ENCODE measurements at places on chromosomes 3 and 15.

DNA sequence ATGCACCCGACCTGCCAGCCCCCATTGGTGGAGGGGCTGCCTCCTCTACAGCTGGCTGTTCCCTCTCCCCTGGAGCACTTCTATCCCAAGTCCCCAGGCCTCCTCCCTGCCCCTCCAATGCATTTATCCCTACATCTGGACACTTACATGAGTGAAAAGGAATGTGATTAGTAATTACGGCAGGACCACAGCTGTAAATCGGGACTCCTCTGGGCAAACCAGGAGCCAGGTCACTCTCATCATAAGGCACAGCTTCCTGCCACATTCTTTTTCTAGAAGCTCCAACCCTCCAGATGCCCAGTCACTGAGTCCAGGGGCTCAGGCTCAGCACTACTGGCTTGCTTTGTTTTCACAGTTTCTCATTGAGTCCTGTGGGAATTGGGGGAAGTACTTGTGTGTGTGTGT, 54.3 kb downstream of the IL20RB start:
- DNase-seq = no peak

DNA sequence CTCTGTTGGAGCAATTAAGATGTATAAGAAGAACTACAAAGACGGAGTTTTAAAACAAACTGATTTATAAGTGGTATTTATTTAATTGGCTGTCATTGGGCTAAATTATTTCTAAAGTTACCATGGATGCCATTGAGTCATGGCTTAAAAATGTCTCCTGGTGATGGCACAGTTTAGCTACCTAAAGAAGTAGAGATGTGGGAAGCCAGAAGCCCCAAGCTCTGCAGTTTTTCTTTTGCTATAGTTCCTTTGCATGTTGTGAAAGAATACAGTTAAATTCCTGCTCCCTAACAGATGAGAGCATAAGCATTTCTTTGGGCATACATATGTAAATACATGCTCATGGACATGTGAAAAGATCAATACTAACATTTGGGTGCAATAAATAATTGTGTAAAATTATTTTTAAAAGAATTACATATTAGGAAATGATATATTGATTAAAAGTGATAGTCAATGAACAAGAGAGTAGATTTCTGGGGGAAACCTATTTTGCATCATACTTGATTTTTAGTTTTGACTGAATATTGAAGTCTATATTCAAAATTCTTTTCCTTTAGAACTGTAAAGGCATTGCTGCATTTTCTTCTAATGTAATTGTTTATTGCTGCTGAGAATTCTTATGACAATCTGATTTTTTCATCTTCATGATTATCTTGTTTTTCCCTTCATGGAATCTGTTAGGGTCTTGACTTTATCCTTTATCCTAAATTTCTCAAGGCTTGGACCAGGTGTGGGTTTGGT, 2.1 kb downstream of the OPA1 start:
- DNase-seq = no peak

DNA sequence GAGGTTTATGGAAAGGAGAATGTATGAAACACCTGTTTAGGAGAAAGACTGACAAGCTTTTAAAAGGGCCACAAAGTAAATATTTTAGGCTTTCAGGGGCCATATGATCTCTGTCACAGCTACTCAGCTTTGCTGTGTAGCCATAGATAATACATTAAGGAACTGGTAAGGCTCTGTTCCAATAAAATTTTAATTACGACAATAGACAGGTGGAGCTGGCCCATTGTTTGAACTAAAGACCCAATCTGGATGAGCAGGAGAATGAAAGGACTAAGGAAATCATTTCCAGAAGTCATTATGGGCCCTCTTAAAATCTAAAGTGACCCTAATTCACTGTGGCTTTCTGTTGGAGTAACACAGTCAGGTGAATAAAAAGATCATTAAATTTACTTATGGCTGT, 48.5 kb upstream of the SLC12A8 start:
- no peak for DNase-seq

GRCh38 chr3:186782542-186783057, 777 bp upstream of the EIF4A2 start:
- no peak for DNase-seq

- DNase-seq = no peak
These were observed 7.3 kb downstream of the FYCO1 start for GRCh38 chr3:45988362-45988761.

DNA sequence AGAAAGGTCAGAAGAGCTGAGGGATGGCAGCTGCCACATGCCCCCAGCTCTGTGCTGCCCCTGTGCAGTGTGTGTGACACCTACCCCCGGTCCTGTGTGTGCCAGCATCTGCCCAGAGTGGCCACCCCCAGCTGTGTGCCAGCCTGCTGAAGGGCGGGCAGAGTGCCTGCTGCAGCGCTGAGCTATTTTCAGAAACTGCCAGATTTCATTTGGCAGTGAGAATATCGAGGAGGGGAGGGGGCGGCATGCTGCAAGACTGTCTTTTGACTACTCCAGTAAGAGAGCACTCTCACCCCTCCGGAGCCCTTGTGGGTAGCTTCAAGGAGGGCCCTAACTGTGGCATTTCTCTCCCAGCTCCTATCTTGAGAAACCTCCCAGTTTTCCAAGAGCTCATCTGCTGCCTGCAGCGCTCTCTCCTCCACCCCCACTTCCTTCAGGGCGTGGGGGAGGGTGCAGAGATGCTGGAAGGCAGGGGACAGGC, 25.2 kb upstream of the DOCK3 start:
- DNase-seq = no peak

DNA sequence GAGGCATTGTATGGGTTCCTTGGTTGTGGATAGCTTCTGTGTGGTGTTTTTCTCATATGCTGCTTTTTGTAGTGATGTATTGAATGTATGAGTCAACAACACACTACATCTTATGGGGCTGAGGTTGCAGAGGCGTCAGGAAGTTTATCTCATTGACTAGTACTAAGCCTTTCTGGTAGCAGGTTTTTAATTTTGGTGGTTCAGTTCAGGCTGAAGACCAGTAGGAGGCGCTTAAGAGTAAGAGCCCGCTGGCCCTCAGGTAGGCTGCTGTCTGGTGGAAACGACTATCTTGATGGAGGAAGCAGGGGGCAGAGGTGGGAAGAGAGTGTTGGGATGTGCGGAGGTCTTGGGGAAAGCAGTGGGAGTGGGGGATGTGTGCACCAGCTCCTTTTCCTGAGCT, 62.4 kb downstream of the RTP4 start:
- no peak for DNase-seq

GRCh38 chr3:196222876-196223595, 6.7 kb downstream of the SLC51A start:
- DNase-seq = no peak

DNA sequence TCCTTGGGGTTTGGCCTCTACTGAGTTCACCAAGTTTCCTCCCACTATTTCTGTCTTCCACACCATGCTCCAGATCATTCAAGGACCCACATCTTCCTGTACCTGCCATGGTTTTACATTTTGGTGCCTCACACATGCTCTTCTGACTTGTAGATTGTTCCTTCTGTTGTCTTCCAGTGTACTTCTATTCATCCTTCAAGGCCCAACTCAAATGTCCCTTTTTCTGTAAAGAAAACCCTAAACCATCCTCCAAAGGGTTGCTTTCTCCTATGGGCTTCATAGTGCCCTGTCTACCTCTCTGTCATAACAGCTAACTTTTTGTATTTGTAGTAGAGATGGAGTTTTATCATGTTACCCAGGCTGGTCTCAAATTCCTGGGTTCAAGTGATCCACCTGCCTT, 20.1 kb upstream of the TSEN2 start:
- DNase-seq = no peak

DNA sequence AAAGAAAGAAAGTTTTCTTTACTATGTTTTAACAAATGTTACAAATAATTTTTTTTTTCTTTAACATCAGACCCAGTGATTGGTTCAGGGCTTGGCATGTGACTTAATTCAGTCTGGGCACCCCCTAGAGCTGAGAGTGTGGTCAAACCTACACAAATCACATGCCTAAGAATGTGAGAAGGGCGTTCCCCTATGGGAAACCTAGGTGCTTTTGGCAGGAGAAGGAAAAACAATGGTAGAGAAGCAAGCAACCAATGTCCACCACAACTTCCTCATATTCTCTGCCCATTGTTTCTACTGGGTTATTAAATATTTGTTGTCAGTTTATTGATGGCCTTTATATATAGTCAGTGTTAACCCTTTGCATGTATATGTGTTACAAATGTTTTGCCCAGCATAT, 21.4 kb upstream of the PIAS1 start:
- no peak for DNase-seq

GRCh38 chr15:37397266-37398022, 297.1 kb upstream of the MEIS2 start:
- no peak for DNase-seq

GRCh38 chr15:51750792-51751696, at the start of gene TMOD2:
TSS of gene TMOD2 (plus strand) at chr15:51751597. CDS start at chr15:51766442, 14,845 bp downstream.
- DNase-seq = peak; percentile 68

- DNase-seq = no peak
These were observed at the start of gene LRTM1 for GRCh38 chr3:54928046-54928770. TSS of gene LRTM1 (minus strand) at chr3:54928059. CDS start at chr3:54927911, 148 bp downstream.
